ENCODE measurements at places on chromosomes 2 and 18.

GRCh38 chr2:239762655-239763269 lies 262.4 kb downstream of the NDUFA10 start:
- DNase-seq: no peak

- DNase-seq: no peak
Observed at GRCh38 chr2:226378753-226379705, 420.6 kb downstream of the IRS1 start.

DNA sequence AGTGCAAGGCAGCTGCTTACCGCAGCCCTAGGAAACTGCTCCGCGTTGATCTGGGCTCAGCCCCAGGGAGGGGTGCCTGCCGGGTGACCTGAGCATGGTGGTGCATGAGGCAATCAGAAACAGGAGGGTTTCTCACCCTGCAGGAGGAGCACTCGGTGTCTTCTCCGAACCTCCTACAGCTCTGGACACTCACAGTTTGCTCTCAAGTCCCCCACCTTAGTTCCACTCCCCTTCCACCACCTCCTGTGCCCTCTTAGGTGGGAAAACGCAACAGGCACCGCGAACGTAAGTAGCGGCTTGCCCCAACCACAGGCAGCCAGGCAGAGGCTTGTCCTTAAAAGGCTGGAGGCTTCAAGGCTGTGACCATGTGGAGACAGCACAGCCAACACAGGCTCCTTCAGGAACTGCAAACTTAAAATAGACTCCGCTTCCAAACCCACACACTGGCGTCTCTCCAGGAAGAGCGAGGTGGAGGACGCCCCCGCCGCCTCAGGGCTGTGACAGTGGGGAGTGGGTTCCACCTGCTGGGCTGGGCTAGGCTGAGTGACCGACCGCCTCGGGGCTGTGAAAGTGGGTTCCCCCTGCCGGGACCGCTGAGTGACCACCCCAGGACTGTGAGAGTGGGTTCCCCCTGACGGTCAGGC lies 71.6 kb downstream of the NDUFA10 start:
- DNase-seq: no peak

GRCh38 chr2:207787800-207788199 lies 18.1 kb upstream of the FZD5 start:
- DNase-seq: no peak

GRCh38 chr2:129296806-129297205 lies 682.7 kb upstream of the RAB6C start:
- DNase-seq: no peak

- no peak for DNase-seq
Observed at GRCh38 chr2:121171625-121172119, 113.3 kb downstream of the TFCP2L1 start.

DNA sequence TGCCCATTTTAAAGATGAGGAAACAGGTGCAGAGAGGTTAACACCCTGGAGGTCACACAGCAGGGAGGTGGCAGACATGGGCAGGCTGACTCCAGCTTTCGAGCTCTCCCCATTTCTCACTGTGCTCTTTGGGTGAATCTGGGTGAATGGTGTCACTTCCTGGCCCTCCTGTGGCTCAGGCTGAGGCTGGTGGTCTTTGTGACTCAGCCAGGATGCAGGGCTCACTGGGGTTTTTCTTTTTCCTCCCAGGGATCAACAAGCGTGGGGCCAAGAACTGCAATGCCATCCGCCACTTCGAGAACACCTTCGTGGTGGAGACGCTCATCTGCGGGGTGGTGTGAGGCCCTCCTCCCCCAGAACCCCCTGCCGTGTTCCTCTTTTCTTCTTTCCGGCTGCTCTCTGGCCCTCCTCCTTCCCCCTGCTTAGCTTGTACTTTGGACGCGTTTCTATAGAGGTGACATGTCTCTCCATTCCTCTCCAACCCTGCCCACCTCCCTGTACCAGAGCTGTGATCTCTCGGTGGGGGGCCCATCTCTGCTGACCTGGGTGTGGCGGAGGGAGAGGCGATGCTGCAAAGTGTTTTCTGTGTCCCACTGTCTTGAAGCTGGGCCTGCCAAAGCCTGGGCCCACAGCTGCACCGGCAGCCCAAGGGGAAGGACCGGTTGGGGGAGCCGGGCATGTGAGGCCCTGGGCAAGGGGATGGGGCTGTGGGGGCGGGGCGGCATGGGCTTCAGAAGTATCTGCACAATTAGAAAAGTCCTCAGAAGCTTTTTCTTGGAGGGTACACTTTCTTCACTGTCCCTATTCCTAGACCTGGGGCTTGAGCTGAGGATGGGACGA lies 13.2 kb downstream of the ITM2C start:
- peak; percentile 57 for DNase-seq

DNA sequence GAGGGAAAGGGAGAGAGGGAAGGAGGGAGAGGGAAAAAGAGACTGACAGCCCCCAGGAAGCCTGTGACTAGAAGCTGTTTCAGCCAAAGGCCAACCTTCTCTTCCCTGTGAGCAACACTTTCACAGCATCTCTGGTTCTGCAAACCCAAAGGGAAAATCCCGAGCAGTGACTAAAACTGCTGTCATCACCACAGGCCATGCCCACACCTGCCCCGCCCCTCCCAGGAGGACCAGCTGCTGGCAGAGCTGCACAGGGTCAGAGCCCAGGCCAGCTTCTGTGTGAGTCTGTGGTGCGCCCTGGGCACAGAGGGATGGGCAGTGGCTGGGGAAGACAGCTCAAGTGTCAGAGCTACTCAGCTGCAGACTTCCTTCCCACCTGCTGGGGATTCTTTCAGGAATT lies 64.9 kb upstream of the OTOS start:
- no peak for DNase-seq

- DNase-seq: no peak
Observed at GRCh38 chr2:57892920-57893319, 153.7 kb upstream of the VRK2 start.

GRCh38 chr2:27897717-27898116 lies 7.2 kb downstream of the BABAM2 start:
- no peak for DNase-seq

GRCh38 chr2:226673314-226673723 lies 126.3 kb downstream of the IRS1 start:
- no peak for DNase-seq
